ENCODE measurements at places on chromosomes 16 and 17.

- DNase-seq = no peak
These were observed 3.5 kb downstream of the MED1 start for GRCh38 chr17:39447561-39447960.

DNA sequence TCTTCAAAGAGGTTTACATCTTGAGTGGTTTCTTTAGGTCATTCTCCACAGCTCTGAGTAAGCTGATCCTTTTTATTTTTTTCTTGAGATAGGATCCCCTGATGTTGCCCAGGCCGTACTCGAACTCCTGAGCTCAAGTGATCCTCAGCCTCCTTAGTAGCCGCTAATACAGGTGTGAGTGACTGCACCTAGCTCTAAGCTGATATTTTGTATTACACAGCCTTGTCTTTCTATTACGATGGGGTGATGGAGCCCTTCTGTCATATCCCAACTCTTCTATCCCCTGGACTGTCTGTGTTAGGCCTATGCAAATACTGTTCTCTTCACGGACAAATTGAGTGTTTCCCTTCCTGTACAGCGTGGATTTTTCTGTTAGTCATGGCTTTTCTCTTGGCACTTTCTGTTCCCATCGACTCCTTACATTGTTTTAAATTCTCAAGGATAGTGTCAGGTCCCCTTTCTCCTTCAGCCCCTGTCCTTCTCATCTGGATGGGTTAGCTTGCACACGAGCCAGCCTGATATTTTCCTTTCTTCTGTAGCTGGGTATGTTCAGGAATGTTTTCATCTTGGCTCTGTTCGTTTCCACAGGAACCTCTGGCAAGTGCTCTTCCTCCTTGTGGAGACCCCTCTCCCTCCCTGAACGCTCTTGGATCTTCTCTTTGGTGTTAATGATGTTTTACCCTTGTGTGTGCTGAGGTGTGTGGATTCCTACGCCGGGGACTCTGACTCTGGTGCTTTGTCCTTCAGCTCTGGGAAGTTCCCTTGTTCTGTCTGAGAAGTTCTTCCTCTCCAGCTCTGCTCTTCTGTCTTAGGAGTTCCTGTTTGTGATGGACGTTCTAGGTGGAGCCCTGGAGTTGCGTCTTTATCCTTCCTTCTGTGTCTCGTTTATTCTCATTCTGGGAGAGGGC, 2.3 kb downstream of the BANP start:
- no peak for DNase-seq

GRCh38 chr16:72291531-72291981, 119.6 kb upstream of the PMFBP1 start:
- no peak for DNase-seq

DNA sequence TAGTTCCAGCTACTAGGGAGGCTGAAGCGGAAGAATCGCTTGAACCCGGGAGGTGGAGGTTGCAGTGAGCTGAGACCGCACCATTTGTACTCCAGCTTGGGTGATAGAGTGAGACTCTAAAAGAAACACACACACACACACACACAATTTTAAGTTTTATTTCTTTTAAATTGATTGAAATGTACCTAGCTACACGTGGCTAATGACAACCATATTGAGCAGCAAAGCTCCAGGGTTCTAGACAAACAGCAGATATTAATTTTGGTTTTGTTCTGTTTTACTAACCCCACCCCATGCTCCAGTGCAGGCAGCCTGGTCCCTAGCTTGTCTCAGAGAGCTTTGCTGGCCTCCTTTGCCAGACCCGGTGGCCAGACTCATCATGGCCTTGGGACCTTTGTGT, 16.0 kb upstream of the RAI1 start:
- no peak for DNase-seq

GRCh38 chr17:8176197-8176940, at the start of gene TMEM107:
TSS of gene TMEM107 (minus strand) at chr17:8176380. CDS start at chr17:8176286, 94 bp downstream.
- peak; percentile 85 for DNase-seq

DNA sequence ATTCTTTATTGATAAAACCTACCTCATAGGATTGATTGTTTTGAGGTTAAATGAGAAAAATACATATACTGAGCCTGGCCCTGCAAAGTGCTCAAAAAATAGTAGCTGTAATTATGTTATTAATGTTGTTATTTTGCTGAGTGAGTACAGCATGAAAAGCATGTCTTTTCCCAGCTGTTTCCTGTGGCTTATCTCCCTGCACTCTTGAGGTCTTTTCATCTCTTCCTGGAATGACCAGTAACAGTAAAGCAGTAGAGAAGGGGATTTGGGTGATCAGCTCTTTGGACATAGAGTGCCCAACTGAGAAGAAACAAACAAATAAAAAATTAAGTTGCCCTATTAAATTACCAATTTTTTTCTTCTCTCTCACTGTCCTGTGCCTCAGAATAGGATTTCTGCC, 53.7 kb downstream of the NFAT5 start:
- no peak for DNase-seq

DNA sequence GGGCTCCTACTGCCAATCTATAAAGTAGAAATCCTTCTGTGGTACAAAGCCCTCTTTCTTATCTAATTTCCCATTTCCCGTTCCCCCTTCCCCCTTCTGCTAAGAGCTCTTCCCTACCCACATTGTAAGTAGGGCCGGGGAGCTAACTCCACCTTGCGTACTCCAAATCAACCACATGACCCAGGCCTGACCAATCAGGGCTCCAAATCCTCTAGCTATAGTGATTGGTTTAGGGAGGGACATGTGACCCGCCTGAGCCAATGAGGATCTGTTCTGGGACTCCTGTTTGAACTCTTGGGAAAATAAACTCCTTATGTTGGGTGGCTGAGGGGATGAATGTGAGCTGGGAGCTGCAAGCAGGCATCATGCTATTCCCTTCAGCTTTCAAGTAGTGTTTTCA, 40.9 kb upstream of the MEOX1 start:
- DNase-seq = no peak

GRCh38 chr16:53944025-53944424, 240.1 kb downstream of the FTO start:
- DNase-seq = no peak

- peak; percentile 21 for DNase-seq
These were observed 458 bp downstream of the SLC12A4 start for GRCh38 chr16:67967958-67968399.

- no peak for DNase-seq
These were observed 58.7 kb downstream of the COG7 start for GRCh38 chr16:23394141-23394831.

DNA sequence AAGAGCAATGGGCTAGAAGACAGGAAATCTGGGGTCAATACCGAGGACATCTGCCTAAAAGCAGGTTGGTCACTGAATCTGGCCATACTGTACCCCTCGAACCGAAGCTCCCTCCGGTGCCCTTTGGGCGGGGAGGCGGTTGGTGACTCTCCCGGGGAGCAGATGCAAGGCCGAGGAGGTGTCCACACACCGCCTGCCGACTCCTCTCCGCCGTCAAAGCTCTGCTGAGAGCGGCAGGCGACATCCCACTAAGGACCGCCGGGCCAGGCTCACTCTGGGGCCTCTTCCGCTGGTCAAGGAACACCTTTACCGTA, 458 bp downstream of the ZNF200 start:
- DNase-seq = no peak

- no peak for DNase-seq
These were observed 9.4 kb upstream of the TOM1L1 start for GRCh38 chr17:54891176-54891821.

DNA sequence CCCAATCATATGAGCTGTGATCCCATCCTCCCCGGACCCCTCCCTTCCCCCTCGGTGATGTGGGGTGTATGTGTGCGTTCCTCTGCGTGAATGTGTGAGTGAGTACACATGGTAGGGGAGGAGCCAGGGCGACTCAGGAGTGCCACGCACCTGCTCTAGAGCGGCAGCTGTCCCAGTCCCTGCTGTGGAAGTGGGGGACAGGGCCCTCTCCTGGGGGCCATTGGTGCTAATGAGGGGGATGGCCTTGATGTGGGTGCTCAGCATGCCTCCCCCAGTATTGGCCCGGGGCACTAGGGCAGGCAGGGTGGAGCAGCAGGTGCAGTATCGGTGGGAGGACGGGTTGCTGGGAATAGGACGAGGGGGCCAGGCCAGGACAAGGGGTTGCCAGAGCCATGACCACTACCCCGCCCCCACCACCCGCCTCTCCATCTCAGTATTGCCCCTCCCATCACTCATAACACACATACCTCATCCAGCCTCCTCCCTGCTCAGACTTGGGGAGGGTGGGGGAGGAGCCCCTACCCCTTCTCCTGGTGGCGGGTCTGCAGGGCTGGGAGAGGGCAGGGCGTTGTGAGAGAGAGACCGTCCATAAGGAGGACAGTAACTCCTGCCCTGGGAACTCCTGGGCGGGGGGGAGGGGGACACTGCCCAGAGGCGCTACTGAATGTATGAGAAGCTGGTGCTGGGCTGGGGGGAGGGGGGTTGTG, 8.5 kb downstream of the NR1D1 start:
- DNase-seq = no peak

GRCh38 chr16:81707411-81708265, 71.5 kb upstream of the PLCG2 start:
- no peak for DNase-seq

DNA sequence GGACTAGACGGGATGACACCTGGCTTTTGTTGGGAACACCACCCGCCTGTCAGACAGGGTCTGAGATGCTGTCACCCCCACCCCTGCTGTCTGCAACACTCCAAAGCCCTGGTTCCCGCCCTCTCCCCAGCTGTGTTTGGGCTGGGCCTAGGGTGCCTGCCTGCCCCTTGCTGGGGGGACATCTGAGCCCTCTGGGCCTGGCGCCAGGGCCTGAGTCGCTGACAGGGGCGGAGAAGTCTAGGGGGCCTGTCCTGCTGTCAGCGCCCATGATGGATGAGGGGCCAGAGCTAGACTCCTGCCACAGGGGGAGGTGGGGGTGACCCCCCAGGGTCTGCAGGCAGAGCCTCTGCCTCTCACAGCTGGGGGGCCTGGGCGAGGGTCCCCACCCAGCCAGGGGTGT, 7.6 kb upstream of the PKMYT1 start:
- no peak for DNase-seq

GRCh38 chr16:74747-75334, 2.4 kb upstream of the RHBDF1 start:
- no peak for DNase-seq

GRCh38 chr16:27728691-27729090, 178.7 kb downstream of the KATNIP start:
- DNase-seq = no peak

Data from activated CD4-positive, alpha-beta T cell treated with anti-CD3 and anti-CD28 coated beads for 4 hours (primary cell).